ENCODE measurements at places on chromosomes 5 and 9.

GRCh38 chr5:73694089-73694488 lies 68.1 kb downstream of the ARHGEF28 start:
- no peak for DNase-seq

- DNase-seq, result no peak
These were observed 59.5 kb downstream of the ADGRV1 start for GRCh38 chr5:90618071-90618470.

DNA sequence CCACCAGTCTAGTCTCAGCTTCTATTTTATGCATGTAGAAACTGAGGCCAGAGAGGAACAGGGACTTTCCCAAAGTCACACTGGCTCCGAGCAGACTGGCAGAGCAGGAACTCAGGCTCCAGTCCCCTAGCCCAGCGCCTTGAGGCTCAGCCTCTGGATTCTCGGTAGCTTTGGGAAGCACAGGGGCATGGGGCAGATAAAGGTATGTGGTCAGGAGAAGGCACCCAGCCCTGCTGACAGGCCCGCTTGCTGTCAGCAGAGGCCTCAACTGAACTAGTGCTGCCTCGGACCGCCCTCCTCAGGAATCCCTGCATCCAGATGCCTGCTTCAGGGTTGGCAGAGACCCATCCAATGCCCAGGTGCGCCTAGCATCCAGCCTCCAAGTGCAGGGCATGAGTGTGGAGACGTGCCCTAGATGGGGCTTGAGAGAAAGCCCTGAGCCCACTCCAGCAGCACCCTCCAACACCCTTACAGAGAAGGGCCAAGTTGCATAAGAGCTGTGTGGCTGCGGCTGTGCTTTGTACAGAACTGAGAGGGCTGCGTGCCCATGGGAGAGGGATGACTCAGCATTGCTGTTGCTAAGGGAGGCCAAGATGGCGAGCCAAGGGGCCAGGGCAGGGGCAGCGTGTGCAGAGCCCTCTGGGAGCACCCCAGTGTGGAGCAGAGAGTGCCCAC lies 168.6 kb downstream of the MACROH2A1 start:
- peak; percentile 88 for DNase-seq

GRCh38 chr9:132945186-132946130 lies 1.0 kb upstream of the TSC1 start:
- DNase-seq, result no peak

DNA sequence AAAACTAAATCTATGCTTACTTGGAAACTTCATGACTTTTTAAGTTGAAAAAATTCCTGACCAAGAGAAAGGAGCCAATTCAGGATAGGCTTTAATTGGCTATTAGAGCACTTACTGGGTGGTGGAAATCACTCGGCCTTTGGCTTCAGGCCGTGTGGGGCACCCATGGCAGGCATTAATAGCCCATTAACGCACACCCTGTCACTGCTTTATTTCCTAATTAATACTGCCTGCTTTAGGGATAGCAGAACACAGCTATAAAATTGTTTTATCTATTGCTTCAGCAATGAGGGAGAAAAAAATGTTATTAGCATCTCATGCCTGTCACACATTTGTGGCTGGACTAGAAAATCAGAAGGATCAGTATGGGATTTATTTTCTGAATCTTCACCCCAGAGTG lies 58.1 kb downstream of the PSAT1 start:
- DNase-seq, result no peak

GRCh38 chr9:112132356-112132755 lies 42.7 kb downstream of the SUSD1 start:
- no peak for DNase-seq

DNA sequence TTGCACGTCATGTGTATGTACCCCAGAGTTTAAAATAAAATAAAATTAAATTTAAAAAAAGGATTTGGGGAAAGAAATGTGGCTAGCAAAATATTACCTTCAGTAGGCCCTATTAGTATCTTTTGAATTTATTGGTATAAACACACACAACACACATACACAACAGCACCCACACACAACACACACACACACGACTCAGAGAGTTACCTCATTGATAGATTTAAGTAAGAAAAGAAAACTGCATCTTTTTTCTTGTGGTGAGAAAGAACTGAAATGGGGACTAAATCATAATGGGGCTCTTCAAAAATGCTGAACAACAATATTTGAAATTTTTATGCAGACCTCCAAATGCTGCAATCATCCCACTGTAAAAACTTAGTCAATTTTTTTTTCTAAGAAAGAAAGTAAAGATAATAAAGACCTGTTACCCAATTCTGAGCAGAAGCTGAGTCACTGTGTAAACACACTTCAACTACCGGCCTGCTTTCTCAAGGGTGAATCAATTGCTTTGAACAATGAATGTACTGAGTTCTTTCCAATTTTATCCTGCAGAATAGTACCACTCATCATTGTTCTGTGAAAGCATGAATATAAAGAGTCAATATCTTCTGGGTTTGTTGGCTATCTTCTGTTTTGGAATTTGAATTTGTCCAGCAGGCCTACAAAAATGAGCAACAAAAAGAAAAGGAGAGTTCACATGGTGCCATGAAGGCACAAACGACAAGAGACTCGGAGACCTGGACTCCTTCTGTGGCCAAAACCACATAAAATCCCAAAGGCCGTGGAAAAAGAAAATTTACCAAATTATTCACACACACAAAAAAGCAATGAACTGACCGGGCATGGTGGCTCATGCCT lies 57.9 kb upstream of the CCNG1 start:
- peak; percentile 31 for DNase-seq

- no peak for DNase-seq
These were observed 35.7 kb downstream of the SLC6A3 start for GRCh38 chr5:1409381-1410110.

GRCh38 chr9:129823542-129823934 lies 398 bp downstream of the TOR1A start:
- DNase-seq, result no peak

GRCh38 chr9:133861086-133861485 lies 122.9 kb upstream of the SARDH start:
- no peak for DNase-seq

- DNase-seq, result no peak
These were observed 58.5 kb downstream of the MLANA start for GRCh38 chr9:5949103-5949699.

DNA sequence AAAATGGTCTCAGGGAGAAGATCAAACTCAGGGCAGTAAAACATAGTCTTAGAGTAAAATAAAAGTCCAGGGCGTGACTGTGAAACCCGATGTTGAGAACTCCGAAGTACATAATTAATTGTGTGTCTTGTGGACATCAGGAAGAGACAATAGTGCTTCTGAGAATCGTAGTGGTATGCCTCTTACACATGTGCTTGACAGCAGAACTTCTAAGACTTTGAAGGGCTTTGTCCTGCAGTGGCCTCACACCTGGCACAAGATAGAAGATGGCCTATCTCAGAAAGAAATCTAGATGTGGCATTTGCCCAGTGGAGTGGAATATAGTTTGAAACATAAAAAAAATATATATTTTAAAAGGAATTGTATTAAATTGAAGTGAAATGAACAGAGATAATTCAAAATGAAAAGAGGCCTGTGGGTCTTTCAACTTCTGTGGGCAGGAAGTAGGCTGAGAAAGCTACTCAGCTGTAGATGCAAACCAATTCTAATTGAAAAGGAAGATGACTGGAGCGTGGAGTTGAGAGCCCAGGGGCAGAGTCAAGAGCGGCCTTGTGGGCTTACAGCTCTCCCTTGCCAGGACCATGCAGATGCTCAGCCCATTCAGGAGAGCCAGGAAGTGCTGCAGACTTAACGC lies 468.4 kb downstream of the KDM4C start:
- no peak for DNase-seq
